Retina (tissue), 1 donor: ENCODE measurements at places on chromosomes 13 and 19.

DNA sequence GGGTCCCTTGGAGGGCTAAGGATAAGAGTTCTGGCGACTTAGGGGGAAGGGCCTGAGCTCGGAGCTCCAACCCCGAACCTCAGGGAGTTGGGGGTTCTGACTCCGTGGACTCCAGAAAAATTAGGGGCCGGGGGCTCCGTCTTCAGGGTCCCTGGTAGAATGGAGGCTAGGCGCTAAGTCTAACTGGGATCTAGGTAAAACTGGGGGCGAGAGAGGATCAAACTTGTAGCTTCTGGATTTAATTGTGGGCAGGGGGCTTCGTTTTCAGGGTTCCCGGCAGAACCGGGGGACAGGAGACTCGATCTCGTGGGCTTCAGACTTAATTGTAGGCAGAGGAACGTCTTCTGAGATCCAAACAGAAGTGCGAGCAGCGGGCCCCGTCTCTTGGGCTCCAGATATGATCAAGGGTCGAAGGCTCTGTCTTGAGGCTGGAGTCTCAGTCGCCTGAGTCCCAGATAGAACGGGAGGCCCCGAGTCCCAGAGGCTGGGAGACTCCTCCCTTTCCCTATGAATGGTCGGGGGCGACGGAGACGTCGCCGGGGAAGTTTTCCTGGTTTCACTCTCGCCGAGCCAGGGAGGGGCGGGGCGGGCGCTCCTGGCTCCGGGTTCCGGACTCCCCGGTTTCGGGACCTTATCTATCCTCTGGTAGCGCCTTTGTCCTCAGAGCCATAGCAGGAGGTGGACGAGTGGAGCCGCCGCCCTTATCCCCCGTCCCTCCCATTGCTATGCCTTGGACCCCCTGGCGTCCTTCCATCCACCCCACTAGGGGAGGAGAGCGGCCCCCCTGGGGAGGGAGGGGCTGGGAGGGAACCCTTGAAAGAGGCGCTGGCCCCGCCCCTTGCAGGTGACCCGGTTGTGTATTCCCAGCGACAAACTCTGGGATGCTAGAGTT lies 1.3 kb downstream of the NECTIN2 start:
- DNase-seq = peak; percentile 75

DNA sequence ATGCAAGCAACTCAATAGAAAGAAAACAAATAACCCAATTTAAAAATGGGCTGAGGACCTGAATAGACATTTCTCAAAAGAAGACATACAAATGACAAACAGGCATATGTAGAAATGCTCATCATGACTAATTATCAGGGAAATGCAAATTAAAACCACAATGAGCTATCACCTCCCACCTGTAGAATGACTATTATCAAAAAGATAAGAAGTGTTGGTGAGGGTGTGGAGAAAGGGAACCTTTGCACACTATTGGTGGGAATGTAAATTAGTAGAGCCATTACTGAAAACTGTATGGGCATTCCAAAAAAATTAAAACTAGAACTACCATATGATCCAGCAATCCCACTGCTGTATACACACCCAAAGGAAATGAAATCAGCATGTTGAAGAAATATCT lies 212.2 kb downstream of the SUCLA2 start:
- no peak for DNase-seq

DNA sequence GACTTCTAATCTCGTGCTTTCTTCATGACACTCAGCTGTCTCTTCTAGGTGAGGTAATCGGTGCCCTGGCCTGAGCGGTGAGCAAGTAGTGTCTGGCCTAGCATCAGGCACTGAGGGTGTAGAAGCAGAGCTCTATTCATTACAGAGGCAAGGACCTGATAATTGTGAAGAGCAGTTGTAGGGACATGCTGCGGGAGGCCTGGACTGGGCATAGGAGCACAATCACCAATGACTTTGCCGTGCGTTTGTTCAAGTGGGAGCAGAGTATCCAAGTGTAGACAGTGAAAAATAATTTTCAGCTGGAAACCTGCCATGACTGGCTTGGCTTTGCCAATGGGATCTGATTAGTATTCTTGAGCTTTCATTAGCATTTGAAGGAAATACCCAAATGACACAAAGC lies 32.1 kb upstream of the DCLK1 start:
- no peak for DNase-seq

DNA sequence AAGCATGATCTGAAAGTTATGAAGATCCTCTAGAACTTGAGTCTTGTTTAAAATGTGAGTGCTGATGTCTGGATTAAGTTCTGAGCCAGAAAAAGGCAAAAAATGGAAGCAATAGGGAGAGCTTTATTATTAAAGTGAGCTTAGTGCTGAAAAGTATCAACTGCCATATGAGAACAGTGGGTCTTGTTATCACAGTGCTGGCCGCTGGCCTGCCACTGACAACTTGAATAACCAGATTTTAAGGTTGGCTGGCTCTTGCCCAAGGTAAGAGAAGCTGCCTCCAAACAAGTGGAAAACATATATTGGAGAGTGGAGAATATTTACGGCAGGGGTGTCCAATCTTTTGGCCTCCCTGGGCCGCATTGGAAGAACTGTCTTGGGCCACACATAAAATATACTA lies 33.9 kb downstream of the NUFIP1 start:
- no peak for DNase-seq

DNA sequence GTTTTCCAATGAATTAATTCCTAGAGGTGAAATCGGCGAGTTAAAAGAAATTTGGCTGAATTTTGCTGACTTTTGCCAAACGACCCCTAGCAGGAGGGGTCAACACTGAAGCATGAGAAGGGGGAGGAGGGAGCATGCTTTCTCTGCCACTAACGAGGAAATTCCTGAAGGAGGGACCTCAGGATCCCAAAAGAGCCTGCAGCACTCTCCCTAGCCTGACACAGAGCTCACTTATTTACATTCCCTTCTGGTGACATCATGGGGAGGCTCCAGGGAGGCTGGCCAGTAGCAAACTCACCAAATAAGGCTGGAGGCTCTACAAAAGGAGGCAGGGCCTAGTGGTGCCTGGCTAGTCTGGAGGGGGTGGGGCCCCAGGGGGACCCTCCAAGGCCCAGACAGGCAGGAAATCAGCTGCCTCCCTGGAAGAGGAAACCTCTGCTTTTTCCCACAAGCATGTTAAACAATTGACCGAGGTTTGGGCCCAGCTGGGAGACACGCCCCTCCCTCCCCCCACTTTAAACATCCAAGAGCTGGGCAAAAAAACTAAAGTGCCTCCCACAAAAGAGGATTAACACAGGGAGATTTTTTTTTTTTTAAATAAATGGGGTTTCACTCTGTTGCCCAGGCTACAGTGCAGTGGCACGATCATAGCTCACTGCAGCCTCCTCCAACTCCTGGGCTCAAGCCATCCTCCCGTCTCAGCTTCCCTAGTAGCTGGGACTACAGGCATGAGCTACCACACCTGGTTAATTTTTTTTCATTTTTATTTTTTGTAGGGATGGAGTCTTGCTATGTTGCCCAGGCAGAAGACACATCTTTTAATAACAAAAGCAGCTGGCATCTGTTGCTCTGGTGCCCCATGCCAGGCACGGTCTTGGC lies 2.1 kb downstream of the DAPK3 start:
- peak; percentile 66 for DNase-seq

DNA sequence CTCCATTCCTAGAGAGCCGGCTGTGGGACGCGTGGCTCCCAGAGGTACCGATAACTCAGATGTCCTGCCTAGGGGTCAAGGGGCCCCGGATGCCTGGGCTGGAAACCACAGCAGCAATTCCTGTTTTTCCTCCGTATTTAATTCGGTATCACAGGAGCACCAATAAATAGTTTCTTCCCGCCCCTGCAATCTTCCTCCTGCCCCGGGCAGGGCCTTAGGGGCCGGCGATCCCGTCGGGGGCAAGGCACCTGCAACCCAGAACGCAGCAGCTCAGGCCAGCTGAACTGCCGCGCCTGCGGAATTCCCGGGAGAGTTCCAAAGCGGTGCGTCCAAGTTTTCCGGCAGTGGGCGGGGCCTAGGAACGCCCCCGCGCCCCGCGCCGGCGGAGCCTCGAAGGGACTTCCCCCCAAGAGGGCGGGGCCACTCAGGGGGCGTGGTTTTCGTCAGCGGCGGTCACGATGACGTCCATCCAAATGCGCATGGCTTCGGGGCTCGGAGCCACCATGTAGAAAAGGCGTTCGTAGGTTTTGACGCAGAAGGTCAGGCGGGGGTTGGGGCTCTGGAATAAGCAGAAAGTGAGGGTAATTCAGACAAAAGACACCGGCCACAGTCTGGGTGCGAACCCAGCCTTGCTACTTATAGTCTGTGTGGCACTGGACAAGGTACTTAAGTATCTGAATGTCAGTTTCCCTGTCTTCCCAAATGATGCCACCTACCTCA lies 9.7 kb upstream of the LYPD3 start:
- DNase-seq = peak; percentile 94

DNA sequence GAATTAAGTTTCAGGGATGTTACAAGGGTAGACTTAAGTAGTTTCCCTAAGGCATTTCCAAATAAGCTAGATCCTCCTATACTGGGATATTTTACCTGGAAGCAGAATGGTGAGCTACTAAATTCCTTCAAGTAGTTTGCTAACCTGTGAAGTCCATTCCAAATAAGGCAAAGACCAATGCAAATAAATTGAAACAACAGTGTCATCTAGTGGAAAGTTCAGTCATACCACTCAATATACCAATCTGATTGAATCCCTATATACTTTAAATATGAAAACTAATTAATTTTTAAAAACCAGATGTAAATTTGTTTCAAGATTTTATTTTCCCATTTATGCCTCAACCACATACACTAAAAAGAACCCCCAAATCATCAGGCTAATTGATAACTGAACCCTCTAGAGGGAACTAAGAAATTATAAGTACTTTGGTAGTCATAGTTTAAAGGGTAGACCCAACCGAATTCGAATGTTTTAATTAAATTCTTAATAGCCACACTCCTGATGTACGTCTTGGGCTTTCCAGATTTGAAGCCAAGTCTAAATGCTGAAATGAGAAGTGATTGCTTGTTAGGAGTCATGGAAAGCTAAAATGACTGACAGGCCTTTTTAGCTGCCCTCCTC lies 223.7 kb downstream of the TBC1D4 start:
- no peak for DNase-seq

DNA sequence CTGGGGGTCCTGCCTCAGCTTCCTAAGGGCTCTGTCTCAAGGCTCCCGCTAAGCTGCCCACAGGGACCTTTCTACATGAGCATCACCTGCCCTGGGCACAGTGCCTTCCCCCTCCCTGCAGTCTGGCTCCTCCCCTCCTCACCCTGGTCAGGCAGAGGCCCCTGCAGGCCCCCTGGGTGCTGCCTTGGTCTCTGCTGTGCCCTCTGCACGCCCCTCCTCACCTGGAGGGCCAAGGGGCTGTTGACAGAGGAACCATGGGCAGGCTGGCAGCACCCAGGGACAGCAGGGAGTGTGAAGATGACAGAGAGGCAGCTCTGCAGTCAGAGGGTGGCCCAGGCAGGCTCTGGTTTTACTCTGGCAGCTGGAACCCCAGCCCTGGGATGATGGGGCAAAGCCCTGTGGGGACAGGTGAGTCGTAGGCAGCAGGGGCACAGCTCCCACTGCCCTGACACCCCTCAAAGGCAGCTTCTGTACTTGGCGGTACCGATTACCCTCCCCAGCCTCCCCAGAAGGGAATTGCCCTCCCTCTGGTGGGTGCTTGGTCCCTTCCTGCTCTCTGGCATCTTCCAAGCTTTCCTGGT lies 43.1 kb downstream of the SUGP2 start:
- no peak for DNase-seq

- DNase-seq = no peak
These were observed 26.6 kb downstream of the SLAIN1 start for GRCh38 chr13:77724092-77724491.

GRCh38 chr19:50198431-50199258 lies 4.8 kb upstream of the MYH14 start:
- no peak for DNase-seq

- no peak for DNase-seq
These were observed 863 bp downstream of the ZNF581 start for GRCh38 chr19:55644191-55644833.

DNA sequence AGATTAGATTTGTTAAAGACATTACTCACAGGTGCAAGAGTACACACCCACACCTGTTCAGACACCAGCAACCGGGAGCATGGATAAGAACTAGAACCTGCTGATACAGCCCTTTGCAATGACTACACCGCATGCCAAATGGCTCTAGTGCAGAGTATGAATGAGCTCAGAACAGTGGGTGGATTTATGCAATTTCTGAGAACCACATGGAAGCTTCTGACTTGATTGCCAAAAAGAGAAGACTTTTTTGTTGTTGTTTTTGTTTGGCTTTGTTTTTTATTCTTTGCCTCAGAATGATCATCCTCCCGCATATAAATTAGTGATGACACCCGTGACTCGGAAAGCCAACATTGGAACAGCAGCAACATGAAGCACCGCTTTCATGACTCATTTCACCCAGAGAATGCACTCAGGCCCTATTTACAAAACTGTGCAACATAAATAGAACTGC lies 77.4 kb upstream of the LRCH1 start:
- DNase-seq = no peak

GRCh38 chr19:51793994-51794393 lies 963 bp upstream of the FPR3 start:
- no peak for DNase-seq

GRCh38 chr13:79803989-79804388 lies 323.0 kb downstream of the NDFIP2 start:
- no peak for DNase-seq

- DNase-seq = no peak
These were observed 3.2 kb upstream of the TARM1 start for GRCh38 chr19:54084410-54084809.

- peak; percentile 54 for DNase-seq
These were observed 11.8 kb upstream of the ERFL start for GRCh38 chr19:41939861-41940730.

- DNase-seq = no peak
These were observed 232.9 kb upstream of the STARD13 start for GRCh38 chr13:33518452-33518851.

DNA sequence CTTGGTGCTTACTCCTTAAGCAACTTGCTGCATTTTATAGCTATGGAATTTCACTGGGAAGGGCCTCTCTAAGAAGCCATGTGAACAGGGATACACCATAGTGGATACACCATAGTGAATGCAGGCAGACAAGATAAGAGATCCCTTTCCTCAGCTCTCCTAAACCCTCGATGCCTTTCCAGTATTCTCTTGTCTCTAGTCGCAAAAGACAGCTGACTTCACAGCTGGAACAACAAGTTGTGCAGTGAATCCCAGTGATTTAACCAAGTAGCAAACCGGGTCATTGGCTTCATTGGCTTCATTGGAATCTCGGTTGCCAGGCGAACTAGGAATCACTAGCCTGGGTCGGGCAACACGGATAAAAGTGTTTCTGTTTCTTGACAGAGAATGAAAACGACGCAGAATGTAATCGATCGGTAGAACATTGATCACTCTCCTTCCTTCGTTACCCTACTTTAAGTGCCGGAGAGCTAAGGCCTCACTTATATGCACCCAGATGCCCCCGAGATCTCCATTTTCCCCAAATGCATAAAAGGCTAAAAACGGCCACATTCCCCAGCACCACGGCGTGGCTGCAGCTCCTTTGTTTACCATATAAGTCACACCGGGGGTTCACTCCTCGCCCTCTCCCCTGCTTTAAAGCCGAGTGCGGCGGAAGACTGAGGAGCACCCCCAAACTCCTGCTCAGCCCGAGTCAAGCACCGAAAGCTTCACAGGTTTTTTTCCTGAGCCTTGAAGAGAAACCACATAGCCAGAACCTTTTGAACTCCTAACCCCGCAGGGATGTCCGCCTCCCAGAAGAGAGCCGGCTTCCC lies 674 bp downstream of the TRPC4 start:
- DNase-seq = peak; percentile 66
